Progenitor cell of endocrine pancreas (in vitro differentiated cells): ENCODE measurements at places on chromosomes 2 and 18. TPM values are rescaled to one million over a fixed set of nuclear protein-coding genes. Genes with fewer than 3 reads are reported as not detected.

DNA sequence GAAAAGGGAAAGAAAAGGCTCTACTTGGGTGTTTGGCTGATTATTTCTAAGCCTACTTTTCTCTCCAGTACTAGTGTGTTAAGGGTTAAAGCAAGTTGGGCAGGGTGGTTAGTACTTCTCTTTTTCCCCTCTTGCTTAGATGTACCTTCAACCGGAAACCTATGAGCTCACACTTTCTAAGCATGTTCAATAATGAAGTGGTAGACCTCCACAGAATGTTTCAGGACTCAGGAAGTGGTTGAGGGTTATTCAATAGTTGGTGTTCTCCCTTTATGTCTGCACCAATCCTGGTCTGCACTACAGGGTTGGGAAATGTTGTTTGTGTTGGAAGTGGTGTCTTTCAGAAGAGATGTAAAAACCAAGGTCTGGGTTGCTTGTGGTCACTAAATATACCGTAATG, 137.1 kb downstream of the ZEB2 start:
- no peak for DNase-seq

GRCh38 chr2:118689874-118690273, 157.6 kb downstream of the EN1 start:
- DNase-seq: no peak

The ALK gene
- 0.11 TPM in 1 of 2 replicates, not detected in the other for total RNA-seq

DNA sequence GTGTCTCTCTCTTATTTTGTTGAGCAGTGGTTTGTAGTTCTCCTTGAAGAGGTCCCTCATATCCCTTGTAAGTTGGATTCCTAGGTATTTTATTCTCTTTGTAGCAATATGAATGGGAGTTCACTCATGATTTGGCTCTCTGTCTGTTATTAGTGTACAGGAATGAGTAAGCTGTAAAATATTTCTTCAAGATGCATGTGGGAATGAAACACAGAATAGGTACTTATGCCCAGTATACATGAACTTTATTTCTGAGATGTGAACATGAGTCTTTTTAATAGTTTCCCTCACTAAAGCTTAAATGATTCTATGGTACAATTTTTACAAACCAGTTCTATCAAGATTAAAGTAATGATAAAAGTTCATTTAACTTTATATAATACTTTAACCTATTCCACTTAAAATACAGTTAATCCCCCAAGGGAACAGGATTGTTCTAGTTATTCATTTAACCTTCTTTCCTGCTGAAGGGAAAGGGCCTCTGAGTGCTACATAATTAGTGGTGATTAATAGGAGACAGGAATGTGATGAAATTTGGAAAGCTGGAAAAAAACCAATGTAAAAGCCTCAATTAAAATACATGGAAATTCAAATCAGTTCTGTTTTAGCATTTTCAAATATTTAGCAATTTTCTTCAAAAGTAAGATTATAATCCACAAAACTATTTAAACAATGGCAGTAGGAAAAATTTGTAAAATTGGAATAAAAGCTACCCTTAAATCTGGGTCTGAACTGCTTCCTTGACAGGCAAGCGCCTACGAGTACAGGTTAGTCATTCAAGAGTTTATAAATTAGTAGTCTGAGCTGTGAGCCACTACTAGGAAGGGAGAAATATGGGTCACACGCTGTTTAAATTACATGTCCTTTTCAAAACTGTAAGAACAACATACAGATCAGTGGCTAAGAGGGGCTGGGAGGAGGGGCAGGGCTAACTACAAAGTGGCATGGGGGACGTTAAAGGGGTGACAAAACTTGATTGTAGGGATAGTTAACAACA, 28.9 kb downstream of the SPIRE1 start:
- no peak for DNase-seq

The POMC gene
- total RNA-seq: 5.4 and 6.5 TPM in 2 replicates

The SH2D6 gene
- 0.29 and 0.71 TPM in 2 replicates for total RNA-seq

The SLC4A5 gene
- total RNA-seq: 4.1 and 5.9 TPM in 2 replicates

The ABCB11 gene
- total RNA-seq: 0.09 and 0.24 TPM in 2 replicates

The STPG4 gene
- 0.33 and 0.34 TPM in 2 replicates for total RNA-seq

DNA sequence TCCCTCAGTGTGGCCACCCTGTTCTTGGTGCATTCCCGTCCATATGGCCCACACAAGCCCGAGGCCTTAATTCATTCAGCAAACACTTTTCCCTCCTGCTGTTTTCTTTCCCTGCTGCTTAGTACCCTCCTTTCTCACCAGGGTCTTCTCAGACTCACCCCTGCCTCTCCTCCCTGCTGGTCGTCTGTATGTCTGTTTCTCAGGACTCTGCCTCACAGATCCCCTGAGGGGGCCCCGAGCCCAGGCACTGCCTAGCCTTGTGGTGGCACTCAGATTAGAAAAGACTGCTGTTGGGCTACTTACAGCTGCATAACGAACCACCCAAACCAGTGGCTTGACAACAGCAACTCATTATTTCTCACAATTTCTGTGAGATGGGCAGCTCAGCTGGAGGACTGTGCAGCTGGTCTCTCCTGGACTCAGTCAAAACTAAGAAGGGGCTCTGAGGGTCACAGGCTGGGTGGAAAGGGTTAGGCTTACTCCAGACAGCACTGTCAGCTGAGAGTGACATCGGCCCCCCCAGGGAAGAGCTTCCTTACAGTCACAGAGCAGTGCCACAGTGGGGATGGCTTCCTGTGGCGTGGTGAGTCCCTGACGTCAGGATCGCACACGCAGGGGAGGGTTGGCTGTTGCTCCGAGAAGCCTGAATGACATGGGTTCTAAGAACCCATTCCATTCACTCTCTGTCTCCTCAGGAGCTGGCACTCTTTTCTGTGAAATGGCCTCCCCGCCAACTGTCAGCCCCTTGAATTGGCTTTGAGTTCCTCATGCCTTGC, 139.0 kb downstream of the UXS1 start:
- no peak for DNase-seq

DNA sequence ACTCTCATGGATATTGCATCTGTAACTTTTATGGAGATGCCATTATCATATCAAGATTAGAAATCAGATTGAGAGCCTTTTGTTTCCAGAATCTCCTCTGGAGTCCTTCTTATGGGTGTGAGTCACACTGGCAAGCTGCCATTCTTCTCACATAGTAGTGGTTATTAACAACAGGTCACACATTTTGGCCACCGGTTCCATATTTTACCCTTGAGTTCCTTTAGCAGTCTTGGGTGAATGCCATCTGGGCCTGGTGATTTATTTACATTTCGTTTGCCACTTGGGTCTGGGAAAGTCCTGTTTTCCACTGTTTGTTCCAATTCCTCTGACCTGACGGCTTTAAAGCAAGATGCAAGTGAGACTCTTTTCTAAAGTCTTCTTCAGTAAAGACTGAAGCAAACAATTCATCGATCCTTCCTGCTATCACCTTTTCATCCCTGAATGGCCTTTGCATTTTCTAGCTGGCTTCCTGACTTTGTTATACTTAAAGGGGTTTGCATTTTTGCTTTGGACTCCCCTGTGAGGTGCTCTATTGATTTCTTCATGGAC, 80.5 kb upstream of the CAVIN2 start:
- DNase-seq: no peak

GRCh38 chr2:229920011-229920641, 1.7 kb downstream of the TRIP12 start:
- no peak for DNase-seq

GRCh38 chr2:42053791-42054701, 6.2 kb downstream of the PKDCC start:
- no peak for DNase-seq

The AGFG1 gene
- 74.5 and 82.2 TPM in 2 replicates for total RNA-seq

The CFAP210 gene
- 1.2 and 1.6 TPM in 2 replicates for total RNA-seq

DNA sequence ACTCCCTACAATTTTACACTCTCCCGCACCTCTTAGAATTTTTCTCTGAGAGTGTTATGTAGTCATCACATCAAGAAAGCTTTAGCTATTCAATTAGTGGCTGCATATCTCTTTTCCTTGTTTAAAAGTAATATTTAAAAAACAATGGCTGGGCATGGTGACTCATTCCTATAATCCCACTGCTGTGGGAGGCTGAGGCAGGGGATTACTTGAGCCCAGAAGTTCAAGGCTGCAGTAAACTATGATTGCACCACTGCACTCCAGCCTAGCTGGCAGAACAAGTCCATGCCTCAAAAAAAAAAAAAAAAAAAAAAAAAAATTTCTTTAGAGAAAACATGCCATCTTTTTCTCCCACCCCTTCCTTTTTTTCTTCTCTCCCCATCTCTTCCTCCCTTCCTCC, 44.3 kb downstream of the AQP4 start:
- DNase-seq: no peak

The MGAT4A gene
- 33.5 and 37.6 TPM in 2 replicates for total RNA-seq

GRCh38 chr2:73114273-73114867, 1.6 kb upstream of the RAB11FIP5 start:
- DNase-seq: no peak

The C1QL2 gene
- 0.14 and 0.24 TPM in 2 replicates for total RNA-seq
